ENCODE measurements at places on chromosomes 6 and 20.
A peak's percentile ranks its signal among the peaks of the same experiment; 100 is the strongest.

DNA sequence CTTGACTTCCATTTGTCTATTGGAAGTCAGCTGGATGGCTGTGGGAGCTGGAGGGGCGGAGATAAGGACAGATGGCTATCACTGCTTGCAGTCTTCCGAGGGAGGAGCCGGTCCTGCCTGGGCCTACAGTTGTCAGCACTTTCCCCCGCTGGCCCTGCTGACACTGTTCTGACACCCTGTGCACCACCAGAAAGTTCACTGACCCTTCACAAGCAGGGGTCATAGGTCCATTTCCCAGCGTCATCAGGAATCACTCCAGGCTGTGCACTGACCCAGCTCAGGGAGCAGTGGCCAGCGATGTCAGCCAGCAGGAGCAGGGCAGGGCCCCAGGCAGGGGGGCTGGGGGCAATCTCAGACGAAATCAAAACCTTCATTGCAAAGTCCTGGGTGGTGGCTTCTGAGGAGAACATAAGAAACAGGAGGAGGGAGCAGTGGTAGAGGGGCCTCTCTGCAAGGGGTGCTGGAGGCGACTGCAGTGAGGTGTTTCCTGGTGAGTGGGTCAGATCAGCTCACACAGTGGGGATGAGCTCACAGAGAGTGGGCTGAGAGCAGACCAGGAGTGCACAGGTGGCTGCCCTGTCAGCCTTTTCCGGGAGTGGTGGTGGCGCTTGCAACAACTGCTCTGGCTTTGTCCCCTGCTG lies 26.5 kb upstream of the PLEKHG1 start:
- DNase-seq: no peak

DNA sequence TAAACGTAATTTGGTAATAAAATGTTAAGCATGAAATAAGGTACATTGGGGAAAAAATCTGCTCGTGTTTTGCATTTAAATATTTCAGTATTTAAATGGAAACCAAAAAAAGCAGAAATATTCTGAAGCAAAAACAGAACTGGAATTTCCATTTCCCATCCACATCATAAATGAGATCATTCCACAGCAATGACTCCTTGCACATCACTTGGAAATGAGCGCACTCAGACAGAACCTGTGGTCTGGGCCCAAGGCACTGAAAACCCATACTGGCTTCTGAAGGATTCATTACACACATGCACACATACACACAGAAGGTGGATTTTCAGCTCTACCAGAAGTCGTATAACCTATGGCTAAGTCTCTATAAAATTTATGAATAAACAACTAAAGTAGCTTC lies 174.8 kb downstream of the IBTK start:
- no peak for DNase-seq

DNA sequence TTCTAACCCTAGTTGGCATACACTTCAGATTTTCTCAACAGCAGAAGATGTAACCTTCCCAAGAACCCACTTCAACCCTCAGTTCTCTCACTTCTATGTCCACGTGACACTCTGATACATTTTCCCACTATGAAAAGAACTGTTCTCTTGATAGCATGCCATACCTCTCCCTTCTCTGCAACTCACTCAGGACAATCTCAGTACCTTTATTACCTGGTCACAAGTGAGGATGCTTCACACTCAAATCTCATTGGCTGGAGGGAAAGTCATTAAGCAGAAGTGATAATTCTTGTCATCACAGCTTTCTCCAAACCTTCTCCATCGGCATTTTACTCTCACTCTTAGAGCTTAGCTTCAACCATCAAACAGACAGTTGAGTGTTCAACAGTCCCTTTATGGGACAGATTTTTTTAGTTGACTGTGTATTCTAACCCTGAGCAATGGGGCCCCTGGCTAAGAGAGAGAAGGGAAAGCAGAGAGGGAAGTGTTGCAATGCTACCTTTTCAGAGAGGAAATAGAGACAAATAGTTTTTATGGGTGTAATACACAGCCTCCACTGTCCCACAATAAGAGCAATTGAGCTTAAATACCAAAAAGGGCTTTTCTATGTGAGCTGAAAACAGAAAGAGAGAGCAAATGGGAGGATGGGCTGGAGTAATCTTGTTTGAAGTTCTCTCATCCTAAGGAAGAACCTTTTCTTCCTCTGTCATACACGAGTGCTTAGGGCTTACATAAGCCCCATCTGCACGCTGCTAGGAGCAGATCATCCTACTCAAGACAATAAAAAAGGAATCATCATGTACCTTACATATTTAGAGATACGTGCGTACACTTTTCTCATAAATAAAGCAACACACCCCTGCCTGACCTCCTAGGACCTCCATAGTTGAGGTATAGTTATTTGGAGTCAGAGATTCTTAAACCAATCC lies 16.0 kb downstream of the HLA-DPA1 start:
- DNase-seq: no peak

DNA sequence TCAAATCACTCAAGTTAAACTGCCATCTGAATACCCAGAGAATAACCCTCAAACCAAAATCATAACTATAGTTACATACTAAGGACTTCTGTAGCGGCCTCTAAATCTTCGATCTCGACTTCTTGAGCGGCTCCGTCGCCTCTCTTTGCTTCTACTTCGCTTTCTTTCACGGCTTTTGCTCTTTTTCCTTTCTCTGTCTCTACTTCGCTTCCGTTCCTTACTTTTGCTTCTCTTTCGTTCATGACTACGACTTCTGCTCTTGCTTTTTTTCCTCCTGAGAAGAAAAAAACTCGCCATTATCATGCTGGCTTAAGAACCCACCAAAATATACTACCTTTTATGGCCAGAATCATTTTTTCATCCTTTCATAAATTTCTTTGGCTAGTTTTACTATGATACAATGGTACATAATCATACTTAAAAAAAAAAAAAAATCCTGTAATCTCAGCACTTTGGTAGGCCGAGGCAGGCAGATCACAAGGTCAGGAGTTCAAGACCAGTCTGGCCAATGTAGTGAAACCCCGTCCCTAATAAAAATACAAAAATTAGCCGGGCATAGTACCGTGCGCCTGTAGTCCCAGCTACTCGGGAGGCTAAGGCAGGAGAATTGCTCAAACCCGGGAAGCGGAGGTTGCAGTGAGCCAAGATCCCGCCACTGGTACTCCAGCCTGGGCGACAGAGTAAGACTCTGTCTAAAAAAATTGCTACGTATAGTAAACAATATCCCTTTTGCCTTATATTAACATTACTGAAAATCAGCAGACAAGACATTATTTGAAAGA lies 10.0 kb downstream of the RBM39 start:
- DNase-seq: no peak

- DNase-seq: peak; percentile 11
These were observed 153.7 kb downstream of the TMEM242 start for GRCh38 chr6:157169656-157170055.

Data from hippocampal formation (tissue), 2 donors.